NCI-H2081 (cell line): ENCODE measurements at places on chromosomes 2 and 18.
A peak's percentile ranks its signal among the peaks of the same experiment; 100 is the strongest.

DNA sequence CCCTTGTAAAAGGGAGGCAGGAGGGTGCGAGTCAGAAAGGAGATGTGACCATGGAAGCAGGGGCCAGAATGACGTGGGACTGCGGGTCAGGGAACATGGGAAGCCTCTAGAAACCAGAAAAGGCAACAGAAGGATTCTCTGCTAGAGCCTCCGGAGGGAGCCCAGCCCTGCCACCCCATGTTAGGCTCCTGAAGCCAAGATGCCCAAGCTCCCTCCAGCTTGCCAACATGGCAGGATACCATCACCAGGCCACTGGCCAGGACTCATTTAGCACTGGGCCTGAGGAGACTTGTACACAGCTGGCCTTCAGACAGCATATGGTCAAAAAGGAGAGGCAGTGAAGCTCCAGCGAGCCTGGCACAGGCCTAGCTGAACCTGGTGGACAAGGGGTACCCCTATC, 5.6 kb downstream of the TMEM247 start:
- DNase-seq: no peak

- DNase-seq: no peak
Measured at GRCh38 chr2:150688016-150688415, 200.5 kb upstream of the RND3 start.

DNA sequence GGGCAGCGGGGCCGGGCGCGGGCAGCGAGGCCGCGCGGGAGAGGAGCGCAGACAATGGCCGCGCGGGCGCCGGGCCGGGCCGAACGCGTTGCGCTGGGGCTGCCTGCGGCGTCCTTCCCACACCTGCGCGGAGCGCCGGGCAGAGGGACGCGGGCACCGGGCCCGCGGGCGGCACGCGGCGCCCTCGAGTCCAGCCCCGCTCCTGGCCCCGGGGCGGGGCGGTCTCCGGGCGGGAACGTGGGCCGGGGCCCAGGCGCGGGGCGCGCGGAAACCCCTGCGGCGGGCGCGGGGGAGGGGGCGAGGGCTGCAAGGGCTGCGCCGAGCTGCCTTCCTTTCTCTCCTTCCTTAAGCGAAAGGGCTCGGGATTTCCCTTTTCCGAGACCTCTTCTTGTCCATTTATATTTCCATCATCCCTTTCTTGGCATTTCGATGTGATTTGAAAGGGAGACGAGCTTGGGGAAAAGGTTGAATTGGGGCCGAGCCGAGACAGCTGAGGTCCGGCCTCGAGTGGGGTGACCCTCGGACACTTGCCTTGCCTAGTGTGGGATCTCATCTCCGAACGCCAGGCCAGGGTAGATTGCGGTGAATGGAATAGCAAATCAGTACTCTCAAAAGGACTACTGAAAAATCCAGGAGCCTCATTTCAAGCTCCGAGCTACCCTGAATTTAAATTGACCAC, 676 bp downstream of the KLHL23 start:
- DNase-seq: peak; percentile 60

GRCh38 chr2:136246086-136246669, 128.2 kb upstream of the CXCR4 start:
- DNase-seq: no peak

DNA sequence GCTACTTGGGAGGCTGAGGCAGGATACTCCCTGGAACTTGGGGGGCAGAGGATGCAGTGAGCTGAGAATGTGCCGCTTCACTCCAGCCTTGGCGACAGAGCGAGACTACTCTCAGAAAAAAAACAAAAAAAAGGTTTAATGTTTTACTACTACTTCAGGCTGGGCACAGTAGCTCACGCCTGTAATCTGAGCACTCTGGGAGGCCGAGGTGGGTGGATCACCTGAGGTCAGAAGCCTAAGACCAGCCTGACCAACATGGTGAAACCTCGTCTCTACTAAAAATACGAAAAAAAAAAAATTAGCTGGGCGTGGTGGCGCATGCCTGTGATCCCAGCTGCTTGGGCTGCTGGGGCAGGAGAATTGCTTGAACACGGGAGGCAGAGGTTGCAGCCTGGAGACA, 75.7 kb upstream of the ATIC start:
- DNase-seq: no peak

GRCh38 chr2:54955358-54956110, 94.7 kb downstream of the RTN4 start:
- no peak for DNase-seq

GRCh38 chr18:49491534-49491856, 4.5 kb upstream of the C18orf32 start:
- no peak for DNase-seq

DNA sequence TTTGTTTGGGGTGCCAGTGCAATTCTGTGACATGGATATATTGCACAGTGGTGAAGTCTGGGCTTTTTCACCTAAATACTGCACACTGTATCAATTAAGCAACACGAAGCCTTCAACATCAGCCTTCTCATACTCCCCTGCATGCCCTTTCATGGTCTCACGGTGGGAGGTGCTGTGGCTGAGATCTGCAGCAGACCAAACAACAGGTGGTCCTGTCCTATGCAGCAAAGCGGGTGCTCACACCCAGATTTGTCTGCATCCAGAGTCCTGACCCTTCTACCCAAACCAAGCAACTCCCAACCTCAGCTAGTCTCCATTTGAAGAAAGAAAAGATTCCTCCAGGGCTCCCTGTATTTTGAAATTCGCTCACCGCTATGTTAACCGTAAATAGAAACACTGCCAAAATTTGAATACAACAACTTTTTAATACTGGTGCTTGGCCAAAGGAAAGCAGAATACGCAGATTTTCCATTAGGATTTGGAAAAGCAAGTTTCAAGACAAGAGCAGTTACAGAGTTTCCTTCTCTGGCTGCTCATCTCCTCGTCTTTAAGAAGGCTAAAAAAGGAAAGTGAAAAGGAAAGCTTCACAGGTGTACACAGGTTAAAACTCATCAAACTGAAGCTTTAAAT, 34.9 kb downstream of the FAM168B start:
- DNase-seq: no peak

DNA sequence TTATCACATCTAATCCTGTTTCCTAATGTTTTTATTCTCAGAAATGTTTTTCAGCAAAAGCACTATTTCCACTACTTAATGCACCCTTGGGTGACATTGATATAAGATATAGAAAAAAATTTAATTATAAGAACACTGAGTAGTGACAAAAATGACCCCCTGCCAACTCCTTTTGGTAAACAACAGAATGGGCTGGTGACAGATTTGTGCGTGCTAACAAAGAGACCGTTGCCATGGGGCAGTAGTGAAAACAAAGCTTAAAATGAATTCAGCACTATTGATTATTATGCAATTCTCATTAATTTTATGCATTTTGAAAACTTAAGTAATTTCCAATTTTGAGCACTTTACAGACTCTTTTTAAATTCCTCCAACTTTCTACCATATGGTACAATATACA, 33.1 kb downstream of the RDH14 start:
- DNase-seq: peak; percentile 84

- peak; percentile 98 for DNase-seq
Measured at GRCh38 chr2:51013079-51013932, 18.6 kb downstream of the NRXN1 start.

DNA sequence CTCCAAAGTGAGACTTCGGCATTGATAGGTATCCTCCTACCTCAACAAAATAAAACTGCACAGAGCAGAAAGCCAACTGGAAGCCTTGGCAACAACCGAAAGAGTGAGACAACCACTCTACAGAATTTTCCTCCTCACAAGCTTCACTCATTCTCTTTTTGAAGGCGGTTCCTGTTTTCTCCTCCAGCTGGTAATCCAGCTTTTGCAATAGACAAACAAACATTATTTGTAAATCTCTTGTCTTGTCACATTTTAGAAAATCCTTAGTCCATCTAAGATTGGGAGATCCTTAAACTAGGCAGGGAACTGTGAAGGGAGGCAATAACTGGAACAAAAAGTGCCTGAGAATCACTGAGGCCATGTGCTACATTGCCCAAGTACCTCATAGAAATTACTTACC, 332.4 kb downstream of the BCL11A start:
- DNase-seq: no peak

- peak; percentile 23 for DNase-seq
Measured at GRCh38 chr2:174699993-174700766, 64.1 kb downstream of the CHRNA1 start.

GRCh38 chr2:36597532-36598377, at the start of gene FEZ2:
FEZ2 (minus strand) TSS chr2:36598168; CDS start chr2:36598142, 26 bp downstream.
- peak; percentile 70 for DNase-seq
